T-cell (primary cell): ENCODE measurements at places on chromosomes 2 and 18.

DNA sequence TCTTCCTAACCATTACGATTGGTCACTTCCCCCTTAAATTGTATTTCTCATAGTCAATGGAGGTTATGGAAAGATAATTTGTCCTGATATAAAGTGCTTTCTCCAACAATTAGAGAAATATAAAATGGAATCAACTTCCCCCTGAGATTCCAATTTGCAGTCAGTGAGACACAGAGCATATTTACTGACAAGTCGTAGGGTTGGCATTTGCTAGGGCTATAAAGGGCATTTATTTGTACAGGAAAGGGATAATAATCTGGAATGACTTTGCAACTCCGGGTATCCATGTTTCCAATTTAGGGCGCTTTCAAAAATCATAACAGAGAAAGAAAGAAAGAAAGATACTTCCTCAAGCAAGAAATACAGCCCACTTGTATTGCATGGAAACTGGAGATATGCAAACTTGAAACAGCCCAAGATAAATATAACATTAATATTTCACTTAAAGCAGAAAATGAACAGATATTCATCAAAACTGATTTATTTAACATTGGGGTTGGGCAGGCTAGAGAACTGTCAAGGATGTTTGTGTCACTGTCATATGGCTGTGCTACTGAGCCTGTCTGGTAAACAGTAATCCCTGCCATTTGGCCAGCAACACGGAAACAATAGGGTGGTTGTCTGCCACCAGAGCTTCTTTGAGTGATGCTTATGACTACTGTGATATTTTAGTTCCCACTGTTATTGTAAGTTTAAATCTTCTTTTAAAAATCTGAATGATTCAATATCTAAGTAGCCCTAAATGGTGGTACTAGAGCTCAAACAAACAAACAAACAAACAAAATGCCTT, 621.8 kb downstream of the LRP1B start:
- no peak for DNase-seq

- no peak for DNase-seq
These were observed 36.0 kb downstream of the CSRNP3 start for GRCh38 chr2:165505514-165505913.

GRCh38 chr18:62289047-62289446, 36.1 kb upstream of the TNFRSF11A start:
- DNase-seq = no peak

DNA sequence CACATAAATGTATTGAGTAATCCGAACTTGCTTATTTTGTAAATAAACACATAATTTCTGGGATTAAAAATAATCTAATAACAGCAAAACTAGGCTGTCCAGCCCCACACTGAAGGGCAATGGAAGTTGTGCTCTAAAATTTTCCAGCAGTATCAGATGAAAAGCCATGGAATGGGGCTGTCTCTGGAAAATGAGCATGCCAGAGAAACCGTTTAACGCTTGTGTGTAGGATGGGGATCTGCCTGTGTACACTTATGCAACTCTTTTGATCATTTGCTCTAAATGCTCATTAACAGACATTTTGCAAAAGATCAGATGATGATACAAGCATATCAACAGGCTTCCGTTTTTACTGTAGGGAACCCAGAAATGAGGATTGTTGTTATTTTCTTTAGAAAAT, 177.6 kb downstream of the SLC8A1 start:
- DNase-seq = no peak

- no peak for DNase-seq
These were observed 251.1 kb downstream of the CYP26B1 start for GRCh38 chr2:71896385-71897136.
